ENCODE measurements at places on chromosomes 3 and 15.
A peak's percentile ranks its signal among the peaks of the same experiment; 100 is the strongest.

DNA sequence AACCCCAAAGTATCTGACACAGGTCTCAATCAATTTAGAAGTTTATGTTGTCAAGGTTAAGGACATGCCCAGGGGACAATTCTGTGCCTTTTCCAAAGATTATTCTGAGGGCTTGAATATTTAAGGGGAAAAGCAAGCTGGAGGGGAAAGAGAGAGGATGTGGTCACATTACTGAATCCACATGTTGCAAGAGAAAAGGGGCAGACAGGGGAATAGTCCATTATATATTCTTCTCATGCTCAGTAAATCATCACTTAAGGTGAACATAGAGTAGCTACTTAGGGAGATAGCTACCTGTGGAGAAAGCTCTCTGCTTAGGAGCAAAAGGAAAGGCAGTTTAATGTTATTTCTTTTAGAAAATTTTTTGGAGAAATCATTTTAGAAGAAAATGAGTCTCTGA, 751.6 kb downstream of the SI start:
- no peak for DNase-seq

DNA sequence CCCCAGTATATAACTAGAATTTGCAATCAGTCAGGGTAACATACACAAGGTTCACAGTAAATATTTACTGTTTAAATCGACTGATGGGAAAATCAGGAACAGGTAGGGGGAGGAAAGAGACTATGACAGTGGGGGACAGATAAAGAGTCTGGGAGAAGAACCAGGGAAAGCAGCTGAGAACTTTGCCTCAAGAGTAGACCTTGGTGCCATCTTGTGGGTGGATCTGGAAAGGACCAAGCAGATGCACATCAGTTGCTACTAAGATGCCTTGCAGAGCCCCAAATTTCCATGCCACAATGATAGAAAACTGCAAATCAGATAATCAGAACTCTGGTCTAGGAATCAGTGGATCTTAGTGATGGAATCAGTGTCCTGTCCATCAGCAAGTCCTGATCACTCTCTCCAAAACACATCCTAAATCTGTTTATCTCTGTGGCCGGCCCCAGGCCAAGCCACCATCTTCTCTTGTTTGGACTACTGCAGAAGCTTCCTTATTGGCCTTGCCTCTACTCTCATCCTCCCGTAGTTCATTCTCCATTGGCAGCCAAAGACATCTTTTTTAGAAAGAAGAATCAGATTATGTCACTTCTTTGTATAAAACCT, 62.7 kb downstream of the PDE8A start:
- DNase-seq: no peak

GRCh38 chr3:114383875-114384557, 90.2 kb downstream of the TIGIT start:
- peak; percentile 72 for DNase-seq

DNA sequence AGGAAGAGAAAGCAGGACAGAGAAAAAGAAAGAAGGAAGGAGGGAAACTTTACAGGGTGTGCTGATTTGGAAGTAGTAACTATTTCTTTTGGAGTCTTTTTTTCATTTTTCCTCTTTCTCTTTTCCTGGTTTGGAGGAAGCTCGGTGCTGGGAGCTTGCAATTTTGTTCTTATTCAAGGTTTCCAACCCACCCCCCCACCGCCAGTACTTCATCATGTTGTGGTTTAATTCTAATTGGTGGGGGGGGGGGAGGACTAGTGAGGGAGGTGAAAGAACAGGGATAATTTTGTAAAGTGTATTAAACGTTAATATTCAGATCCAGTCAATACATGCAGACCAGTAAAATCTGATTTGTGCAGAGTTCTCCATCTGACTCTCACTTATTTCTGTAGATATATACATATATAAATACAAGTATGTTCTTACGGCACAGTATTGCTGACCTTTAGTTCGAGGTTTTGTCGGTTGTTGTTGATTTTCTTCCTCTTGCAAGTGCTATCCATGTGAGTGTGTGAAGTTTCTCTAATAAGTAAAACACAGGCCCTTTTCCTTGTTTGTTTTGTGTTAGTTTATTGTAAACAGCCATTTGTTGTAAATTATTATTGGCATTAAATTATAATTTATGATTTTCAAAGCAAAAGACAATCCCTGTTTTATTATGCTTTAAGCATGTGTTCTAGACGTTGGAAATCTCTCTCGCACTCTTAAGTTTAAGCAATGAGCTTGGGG, 9.3 kb downstream of the NR2F2 start:
- DNase-seq: peak; percentile 22

DNA sequence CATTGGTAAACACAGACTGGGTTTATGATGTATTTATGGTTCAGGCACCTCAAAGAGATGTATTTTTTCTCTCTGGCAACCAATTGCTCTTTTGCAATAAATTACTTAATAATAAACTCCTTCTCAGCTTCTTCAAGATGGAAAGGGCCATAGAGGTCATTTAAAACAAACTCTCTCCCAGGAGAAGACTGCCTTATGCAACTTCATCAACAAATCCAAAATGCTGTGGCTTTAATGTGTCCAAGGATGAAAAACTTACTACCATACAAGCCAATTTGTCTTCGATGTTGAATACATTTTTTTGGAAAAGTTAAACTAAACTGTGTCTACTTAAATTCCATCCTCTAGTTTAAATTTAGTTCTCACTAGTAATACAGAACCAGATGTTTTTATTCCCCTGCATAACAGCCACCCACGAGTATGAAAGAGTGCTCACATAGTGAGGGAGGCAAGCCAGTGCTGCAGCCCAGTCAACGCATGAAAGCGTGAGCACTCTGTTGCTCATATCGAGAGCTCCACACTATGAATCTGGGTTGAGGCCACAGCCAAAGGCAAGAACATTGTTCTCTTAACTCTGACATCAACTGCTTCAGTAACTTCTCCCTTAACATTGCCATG, 761.3 kb upstream of the GRM7 start:
- no peak for DNase-seq

- no peak for DNase-seq
Measured at GRCh38 chr15:77654975-77655374, 22.3 kb upstream of the LINGO1 start.

DNA sequence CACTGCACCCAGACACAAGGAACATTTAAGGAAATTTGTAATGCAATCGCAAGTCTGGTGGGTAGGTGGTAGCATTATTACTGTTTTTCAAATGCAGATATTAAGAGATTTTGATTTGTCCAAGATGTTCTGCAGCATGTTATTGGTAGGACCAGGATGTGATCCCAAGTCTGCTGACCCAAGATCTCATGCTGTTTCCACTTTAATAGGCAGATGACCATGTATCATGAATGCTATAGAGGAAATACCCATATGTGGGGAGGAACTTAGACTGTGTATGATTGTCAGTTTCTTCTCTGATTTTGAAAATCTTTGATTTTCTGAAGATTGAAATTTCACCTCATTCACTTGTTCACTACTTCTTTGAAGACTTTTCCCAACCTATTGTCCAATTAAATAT, 28.7 kb downstream of the ATP6V1A start:
- DNase-seq: no peak

DNA sequence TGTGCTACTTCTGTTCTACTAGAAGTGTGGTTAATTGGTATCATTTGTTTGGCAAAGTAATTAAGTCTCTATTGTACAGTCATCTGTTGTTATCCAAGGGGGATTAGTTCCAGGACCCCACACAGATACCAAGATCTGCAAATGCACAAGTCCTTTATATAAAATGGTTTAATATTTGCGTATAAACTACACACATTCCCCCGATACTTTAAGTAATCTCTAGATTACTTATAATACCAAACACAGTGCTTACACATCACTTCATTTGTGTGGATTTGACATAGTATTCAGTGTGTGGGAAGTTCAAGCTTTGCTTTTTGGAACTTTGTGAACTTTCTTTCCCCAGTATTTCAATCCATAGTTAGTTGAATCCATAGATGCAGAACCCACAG, 50.5 kb upstream of the ABI3BP start:
- no peak for DNase-seq

DNA sequence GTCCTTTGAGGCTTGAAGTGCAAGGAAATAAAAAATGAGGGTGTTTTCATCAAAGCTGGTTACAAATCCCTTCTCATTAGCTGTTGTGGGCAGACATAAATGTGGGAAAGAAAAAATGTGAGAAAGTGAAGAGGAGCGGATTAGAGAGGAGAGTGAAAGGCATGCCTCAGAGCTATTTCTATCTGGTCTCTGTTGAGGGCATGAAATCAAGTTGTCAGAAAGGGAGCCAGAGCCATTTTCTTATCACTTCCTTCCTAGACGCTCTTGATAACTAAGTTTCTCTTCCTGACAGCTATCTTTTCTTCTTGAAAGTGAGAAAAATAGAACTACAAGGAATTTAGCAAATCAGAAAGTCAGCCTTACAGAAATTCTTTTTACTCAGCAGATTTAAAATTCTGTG, 20.8 kb upstream of the CAPN3 start:
- DNase-seq: no peak

DNA sequence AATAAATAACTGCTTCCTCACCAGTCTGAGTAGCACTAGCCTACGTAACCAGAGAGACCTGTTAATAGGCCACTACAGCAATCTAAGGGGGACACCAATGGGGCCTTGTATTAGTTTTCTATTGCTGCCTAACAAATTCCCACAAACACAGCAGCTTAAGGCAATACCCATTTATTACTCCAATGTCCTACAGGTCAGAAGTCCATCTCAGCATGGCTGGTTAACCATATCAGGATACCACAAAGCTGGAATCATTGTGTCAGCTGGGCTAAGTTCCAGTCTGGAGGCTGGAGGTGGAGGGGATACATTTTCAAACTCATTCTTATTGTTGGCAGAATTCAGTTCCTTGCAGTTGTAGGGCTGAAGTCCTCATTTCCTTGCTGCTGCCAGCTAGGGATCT, 331.9 kb downstream of the ULK4 start:
- no peak for DNase-seq

- no peak for DNase-seq
Measured at GRCh38 chr3:55683666-55684270, 196.7 kb upstream of the WNT5A start.

DNA sequence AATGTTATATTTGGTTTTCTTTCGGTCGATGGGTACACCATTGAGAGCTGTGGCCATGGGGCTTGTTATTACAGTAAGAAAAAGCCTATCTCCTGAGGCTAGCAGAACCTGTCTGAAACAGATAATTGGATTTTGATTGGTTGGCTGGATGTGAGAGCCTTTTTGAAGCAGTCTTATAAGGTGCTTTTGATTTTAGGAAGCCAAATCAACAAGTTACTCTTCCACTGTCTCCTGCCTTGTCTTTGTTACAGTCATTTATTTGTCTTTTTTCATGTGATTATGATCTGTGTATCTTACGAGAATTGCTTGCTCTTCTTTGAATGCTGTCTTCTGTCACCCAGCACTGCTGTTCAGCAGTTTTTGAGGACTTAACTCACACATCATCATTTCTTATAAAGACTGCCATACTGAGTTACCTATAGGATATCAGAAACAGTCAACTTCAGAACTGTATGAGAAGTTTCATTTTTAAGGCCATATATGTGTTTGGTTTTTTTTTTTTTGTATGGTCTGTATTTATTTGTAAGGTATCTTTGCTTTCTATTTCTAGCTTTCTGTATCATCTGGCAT, 51.1 kb downstream of the MEF2A start:
- no peak for DNase-seq

- no peak for DNase-seq
Measured at GRCh38 chr3:143581972-143582722, 266.1 kb downstream of the SLC9A9 start.

GRCh38 chr3:112446343-112446742, 52.9 kb downstream of the BTLA start:
- DNase-seq: no peak

DNA sequence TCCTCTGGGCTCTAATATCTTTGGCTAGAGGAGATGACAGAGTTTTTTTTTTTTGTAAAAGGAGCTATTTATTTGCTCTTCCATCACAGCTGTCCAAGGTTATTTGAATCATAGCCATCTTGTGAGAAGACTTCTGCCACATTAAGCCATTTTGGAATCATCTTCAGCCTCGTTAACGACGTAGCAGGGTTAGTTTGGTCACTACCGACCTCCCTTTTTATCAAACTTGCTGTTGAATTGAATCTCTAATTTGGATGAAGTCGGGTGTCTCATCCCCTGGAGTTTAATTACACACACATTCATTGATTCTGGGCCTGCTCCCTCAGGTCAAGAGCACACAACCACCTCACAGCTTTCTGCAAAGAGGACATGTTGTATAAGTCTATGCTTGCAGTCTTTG, 238.7 kb downstream of the CPNE4 start:
- DNase-seq: no peak

GRCh38 chr3:153001210-153002078, 160.6 kb upstream of the RAP2B start:
- DNase-seq: no peak

DNA sequence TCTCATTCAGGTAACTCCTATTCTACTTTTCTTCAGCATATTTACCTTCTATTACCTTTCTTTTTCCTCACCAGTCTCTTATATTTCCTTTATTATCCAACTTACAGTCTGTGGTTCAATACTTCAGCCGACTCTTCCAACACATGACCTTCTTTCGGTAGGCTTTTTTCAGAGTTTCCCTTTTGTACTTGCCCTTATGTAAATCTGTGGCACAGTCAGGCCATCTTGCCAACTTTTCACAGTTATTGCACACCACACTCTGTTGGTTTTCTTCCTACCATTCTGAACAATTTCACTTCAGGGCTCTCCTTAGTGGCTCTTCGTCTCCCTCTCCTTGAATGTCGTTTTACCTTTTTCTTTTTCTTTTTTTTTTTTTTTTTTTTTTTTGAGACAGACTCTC, 427.8 kb downstream of the LPP start:
- no peak for DNase-seq

- no peak for DNase-seq
Measured at GRCh38 chr15:85838655-85839054, 43.9 kb upstream of the KLHL25 start.

- no peak for DNase-seq
Measured at GRCh38 chr3:14123308-14124222, 1.1 kb downstream of the CHCHD4 start.

- DNase-seq: peak; percentile 83
Measured at GRCh38 chr3:37996785-37997301, 6.3 kb downstream of the VILL start.

GRCh38 chr3:6250167-6250566, 610.7 kb upstream of the GRM7 start:
- no peak for DNase-seq

GRCh38 chr3:178560759-178561158, 24.5 kb downstream of the KCNMB2 start:
- DNase-seq: no peak

DNA sequence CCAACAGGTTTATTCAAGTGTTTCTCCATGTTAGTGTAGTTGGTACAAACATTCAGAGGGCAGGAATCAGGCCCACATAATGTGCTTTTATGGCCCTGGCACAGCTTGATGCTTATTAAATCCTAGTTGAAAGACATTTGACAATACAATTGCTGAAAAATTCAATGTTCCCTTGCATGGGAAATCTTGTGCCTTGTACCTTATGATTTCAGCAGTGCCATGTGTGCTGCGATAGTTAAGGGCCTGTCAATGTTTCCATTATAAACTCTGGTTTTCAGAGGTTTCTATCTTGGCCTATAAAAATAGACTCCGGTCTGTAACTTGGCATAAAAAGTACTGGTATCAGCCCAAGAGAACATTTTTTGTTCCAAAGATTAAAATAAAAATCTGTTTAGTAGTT, 207.2 kb downstream of the TBC1D5 start:
- DNase-seq: no peak
